COR-L47 (cell line): ENCODE measurements at places on chromosomes 16 and 17.

GRCh38 chr16:24525970-24526559 lies 13.3 kb upstream of the RBBP6 start:
- DNase-seq: no peak

- no peak for DNase-seq
Measured at GRCh38 chr16:11797957-11798299, 870 bp upstream of the ZC3H7A start.

- no peak for DNase-seq
Measured at GRCh38 chr17:44541884-44542581, 15.3 kb upstream of the FZD2 start.

GRCh38 chr16:84072014-84072413 lies 29.4 kb upstream of the SLC38A8 start:
- no peak for DNase-seq

DNA sequence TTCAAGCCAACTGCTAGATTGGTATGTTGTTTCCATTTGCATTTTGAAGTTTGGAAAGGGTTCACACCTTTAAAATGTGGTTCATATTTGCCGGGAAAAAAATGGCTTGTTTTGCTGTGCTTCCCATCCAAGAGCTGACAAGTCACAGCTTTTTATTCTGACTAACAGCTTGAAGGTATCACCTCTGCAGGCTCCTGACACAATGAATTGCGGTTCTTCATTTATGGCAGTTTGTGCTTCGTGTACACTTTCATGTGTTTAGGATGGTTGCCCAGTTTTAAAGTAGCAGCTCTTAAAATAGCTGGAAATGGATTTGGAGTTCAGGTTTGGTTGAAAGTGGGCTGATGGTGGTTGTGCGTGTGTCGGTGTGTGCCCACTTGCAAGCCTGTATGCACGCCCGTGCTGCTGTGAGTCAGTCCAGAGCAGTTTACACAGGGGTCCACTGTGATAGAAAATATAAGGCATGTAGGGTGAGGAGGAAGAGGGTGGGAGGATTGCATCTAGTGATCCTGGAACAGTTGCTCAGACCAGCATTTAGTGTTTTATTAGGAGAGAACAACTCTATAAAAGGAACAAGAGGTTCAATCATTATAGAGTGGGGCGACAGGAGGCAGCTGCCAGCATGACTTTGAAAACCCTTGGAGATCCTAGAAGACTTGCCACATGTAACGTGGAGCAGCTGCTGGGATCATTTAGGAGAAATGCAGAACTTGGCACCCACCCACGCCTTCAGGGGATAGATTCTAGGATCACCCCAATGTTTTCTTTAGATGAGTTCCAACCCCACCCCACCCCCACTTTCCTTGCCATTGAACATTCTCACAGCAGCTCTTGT lies 108.0 kb upstream of the TBX2 start:
- DNase-seq: no peak

GRCh38 chr17:17844079-17844478 lies 7.3 kb upstream of the SREBF1 start:
- DNase-seq: no peak

- no peak for DNase-seq
Measured at GRCh38 chr17:74491626-74492025, 25.2 kb downstream of the CD300A start.

GRCh38 chr17:36602924-36603384 lies 1.6 kb downstream of the MRM1 start:
- peak; percentile 68 for DNase-seq

- DNase-seq: no peak
Measured at GRCh38 chr16:68402748-68403040, 45.6 kb downstream of the SMPD3 start.

DNA sequence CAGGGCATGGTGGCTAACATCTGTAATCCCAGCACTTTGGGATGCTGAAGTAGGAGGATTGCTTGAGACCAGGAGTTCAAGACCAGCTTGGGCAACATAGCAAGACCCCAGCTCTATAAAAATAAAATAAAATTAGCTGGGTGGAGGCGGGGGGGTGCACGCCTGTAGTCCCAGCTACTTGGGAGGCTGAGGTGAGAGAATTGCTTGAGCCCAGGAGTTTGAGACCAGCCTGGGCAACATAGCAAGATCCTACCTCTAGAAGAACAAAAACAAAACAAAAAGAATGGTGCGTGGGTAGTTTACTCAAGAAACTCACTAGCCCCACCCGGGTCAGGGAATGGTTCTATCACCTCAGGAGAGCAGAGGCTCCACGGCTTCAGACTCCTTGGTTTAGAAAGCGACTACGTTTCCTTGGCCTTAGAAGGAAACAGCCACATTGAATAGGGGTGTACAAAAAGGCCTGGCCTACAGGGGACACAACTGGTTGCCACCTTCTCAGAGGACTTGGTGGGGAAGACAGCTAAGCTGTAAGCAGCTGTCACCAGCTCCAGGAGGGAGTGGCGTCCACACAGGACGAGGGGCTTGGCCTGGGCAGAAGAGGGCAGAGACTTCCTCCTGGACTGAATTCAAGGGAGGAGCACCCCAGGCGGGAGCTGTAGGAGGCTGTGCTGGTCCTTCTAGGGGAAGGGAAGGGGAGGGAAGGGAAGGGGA lies 716 bp downstream of the TK1 start:
- DNase-seq: no peak

GRCh38 chr16:67388591-67388990 lies 4.7 kb downstream of the TPPP3 start:
- no peak for DNase-seq

GRCh38 chr16:61820398-61820797 lies 215.8 kb downstream of the CDH8 start:
- DNase-seq: no peak

GRCh38 chr17:53543472-53543871 lies 279.3 kb upstream of the KIF2B start:
- no peak for DNase-seq

- peak; percentile 78 for DNase-seq
Measured at GRCh38 chr16:1772908-1773702, at the start of gene MRPS34. MRPS34 (minus strand) TSS chr16:1773134; CDS start chr16:1773119, 15 bp downstream.

GRCh38 chr17:80779961-80780380 lies 211.7 kb upstream of the CHMP6 start:
- no peak for DNase-seq

GRCh38 chr16:67215706-67216105 lies 11.2 kb upstream of the TMEM208 start:
- no peak for DNase-seq

DNA sequence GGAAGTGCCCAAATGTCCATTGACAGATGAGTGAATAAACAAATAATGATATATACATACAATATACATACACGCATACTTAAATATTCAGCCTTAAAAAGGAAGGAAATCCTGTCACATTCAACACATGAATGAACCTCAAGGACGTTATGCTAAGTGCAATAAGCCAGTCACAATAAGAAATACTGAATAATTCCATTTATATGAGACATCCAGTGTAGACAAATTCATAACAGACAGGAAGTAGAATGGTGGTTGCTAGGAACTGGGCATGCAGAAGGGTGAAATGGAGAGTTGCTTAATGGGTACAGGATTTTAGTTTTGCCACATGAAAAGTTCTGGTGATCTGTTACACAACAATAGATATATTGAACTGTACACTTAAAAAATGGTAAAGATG lies 8.8 kb upstream of the ITGB4 start:
- DNase-seq: no peak

DNA sequence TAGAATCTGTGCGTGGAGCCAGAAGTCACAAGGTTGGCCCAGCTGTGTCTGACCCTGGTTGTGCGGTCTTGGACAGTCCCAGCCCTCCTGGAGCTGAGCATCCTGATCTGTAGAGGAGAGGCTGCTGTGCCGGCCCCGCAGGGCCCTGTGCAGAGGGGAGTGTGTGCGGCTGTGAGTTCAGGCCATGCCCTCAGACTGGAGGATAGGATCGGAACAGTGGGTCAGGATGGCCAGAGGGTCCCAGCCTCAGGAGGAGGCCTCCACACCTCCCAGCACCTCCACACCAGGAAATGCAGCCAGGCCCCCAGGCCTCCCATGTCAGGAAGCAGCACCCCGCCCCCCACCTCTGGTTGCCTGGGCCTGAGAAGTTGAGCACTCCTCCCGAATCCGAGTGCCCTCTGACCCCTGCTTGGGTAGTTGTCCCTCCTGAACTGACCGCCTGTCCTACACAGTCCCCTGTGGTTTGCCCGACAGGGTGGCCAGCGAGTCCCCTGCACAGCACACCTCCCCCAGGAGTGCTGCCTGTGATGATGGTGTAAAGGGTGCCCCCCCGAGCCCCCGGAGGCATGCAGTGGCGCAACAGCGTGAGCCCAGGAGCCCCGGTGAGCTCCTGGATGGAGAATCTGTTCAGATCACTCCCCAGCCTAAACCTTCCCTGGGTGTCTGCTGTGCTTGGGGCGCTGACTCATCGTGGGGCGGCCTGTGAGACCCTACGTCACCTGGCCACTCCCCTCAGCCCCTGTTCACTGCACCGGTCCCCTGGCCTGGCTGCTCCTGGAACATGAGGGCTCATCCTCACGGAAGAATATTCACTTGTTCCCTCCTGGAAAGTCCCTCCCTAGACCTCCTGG lies 285.2 kb downstream of the SEC14L1 start:
- no peak for DNase-seq

GRCh38 chr17:28327709-28328108 lies 7.6 kb downstream of the IFT20 start:
- DNase-seq: no peak

DNA sequence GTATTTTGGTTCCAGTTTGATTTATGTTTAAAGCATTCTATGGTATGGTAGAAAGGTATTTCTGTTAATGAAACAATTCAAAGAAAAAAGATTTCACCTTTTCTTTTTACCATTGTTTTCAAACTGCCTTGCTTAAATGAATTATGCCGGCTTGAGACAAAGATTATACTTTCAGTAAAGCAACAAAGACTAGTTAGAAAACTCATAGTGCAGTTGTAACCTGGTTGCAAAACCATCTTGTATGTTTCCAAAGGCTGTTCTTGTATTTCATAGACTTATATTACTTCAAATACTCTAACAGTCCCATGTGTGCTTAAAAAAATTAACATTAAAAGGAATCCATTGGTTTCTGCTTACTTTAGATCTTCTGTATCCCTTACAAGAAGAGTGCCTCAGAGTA lies 118.5 kb upstream of the NACA2 start:
- no peak for DNase-seq

DNA sequence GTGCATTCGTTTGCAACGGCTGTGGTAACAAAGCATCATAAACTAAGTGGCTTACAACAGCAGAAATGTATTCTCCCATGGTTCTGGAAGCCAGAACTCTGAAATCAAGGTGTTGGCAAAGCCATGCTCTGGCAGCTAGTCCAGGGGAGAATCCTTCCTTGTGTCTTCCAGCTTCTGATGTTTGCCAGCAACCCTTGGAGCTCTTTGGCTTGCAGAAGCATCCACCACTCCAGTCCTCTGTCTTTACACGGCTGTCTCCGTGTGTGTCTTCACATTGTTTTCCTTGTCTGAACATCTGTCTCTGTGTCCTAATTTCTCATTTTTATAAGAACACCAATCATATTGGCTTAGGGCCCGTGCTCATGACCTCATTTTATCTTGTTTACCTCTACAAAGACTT lies 265.3 kb upstream of the HSBP1 start:
- no peak for DNase-seq

- DNase-seq: no peak
Measured at GRCh38 chr17:69870751-69871199, 204.2 kb upstream of the KCNJ16 start.

DNA sequence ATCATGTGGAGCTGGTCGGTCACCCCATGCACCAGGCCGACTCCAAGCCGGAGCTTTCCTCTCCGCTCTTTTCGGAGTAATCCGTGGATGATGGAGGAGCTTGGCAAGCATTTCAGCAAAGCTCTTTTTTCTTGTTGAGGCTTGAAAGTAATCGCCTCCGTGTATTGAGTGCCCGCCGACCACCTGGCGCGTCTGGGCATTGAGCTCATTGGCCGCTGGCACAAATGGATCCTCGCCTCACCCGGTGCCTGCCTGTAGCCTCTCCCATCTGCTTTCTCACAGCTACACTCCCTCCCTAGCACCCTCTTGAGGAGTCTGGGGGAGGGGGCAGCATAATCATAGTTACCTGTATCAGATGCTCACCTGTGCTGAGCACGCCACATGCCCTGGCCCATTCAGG lies 148.9 kb downstream of the CMIP start:
- no peak for DNase-seq

DNA sequence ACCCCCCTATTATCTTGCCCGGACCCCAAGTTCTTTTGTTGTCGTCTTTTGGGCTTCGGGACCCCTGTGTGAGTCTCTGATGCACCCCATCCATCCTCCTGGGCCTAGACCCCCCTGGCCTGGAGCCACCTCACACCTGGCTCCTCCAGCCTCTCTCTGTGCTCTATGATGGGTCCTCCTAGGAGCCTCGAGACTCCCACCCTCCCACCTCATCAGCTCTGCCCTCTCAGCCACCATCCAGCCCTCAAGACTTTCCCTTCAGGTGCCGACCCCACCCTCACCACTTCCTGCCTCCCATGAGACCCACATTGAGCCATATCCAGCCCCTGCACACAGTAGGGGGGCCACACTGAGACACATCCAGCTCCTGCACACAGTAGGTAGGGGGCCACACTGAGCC lies 8.7 kb upstream of the ATP2A3 start:
- DNase-seq: no peak

- peak; percentile 66 for DNase-seq
Measured at GRCh38 chr17:53032861-53033271, 789.9 kb upstream of the KIF2B start.

DNA sequence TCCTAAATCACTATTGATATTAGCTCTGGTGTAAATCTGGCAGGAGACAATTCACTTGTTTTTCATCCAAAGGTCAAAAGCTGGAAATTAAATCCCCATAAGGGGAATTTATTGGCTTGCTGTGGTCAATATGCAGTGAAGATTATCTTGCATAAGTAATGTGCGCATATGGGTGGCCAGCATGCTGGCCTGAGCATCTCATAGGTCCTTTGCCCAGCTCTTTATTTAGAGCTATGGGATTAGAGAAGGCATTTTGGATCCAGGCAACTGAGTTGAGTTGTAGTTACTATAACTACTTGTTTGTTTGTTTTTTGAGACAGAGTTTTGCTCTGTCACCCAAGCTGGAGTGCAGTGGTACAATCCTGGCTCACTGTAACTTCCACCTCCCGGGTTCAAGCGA lies 110.7 kb downstream of the AATF start:
- DNase-seq: no peak

DNA sequence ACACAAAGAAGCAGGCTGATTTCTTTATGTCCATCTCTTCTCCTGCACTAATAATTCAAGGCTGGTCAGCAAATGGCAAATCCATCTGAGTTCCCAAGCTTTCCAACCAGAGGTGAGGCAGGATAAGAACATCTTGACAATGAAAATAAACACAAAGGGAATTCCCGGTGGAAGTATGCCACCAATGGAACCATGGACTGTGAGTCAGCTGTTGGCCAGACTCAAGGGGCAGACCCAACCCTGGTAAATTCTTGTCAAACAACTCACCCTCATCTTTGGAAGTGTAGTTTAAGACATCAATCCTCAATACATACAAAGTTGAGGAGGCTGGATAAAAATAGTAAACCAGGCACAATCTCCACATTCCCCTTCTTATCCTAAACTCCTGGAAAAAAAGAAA lies 74.3 kb upstream of the CES5A start:
- no peak for DNase-seq

- DNase-seq: no peak
Measured at GRCh38 chr17:72171703-72172667, 51.2 kb downstream of the SOX9 start.

- peak; percentile 25 for DNase-seq
Measured at GRCh38 chr16:46673320-46674013, 15.5 kb downstream of the VPS35 start.
